ENCODE measurements at places on chromosomes 4 and X. TPM values are rescaled to one million over a fixed set of nuclear protein-coding genes. Genes with fewer than 3 reads are reported as not detected.

Gene GRIA2
- not detected for total RNA-seq

DNA sequence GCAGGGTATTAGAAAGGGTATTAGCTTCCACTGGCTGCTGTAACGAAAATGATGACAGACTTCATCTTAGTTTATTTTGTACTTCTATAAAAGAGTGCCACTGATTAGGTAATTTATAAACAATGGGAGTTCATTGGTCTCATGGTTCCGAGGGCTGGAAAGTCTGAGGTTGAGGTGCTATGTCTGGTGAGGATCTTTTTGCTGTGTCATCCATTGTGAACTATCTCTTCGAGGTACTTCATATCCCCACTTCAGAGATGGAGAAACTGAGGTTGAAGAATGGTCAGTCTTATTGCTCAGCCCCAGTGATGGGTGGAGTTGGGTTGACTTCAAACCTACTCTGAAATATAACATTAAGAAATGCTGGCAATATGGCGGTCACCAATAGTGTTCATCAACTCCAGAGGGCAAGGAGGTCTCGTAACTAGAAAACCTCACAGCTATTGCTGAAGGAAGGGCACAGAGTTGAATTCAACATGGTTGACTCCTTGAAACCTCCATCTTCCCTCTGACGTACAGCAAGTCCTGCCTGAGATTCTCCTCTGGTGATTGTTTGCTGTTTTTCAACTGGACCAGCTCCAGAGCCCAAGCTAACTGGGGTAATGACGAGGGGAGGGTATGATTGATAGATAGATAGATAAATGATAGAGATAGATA lies 53.6 kb upstream of the SHOX start:
- ATAC-seq, result no peak

DNA sequence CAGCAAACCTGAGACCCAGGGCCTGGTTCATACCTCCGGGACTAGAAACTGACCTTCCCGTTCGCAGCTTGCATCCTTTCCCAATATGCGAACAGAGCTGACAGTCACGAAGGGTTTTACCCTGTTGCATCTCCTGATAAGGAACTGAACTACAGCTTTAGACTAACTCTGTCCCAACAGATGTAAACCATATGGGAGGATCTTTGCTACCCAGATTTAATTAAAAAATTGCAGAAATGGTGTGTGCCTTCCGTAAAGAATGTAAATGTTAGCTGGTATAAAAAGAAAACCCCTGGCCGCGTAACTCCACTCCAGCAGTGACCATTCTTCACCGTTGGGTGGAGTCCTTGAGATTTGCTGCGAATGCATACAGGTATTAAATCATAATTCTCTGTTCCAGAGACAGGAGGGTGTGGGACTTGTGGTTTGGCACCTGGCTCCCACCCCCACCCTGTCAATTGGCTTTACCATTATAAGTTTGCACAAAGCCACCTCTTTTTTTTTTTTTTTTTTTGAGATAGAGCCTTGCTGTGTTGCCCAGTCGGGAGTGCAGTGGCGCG lies 40.6 kb upstream of the SORCS2 start:
- ATAC-seq, result no peak

DNA sequence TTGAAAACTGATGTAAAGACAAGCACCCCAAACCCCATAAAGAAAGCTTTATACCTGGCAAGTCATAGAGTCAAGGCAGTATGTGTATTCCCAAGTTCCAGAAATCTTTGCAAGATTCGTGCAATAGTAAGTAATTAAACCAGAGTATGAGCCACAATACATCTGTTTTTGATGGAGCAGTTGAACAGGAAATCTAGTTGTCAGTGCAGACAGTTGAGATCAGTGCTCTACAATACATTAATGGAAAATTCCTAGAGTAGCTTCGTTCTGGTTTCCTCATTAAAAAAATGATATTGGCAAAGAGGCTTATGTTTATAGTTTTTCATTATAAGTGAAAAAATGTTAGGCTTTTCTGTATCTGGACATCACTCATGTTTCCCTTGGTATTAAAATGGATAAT lies 575.3 kb downstream of the TRIML1 start:
- no peak for ATAC-seq

DNA sequence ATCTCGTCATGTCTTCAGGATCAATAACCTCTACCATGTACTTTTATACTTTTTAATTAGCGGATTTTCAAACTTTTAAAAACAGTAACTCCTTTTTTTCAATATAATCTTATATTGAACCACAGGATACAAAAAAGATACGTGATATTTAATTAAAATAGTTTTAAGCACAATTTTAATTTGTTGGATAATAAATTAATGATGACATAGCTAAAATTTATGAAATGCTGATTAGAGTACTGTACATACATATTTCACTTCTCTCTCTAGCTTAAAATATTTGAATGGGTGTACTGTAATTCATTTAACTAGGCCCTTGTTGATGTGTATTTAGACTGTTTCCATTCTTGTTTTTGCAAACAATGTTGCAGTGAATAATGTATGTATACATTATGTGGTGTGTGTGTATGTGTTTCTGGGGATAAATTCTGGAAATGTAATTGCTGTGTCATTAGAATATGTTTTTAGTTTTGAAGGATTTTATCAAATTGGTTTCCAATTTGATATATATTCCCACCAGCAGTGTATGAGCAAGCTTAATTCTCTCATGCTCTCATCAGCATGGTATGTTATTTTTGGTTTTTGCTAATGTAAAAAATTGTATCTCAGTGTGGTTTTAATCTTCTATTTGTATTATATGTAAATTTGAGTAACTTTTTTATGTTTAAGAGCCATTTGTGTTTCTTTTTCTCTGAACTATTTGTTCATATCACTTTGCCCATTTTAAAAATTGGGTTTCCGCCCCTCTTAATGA lies 66.4 kb downstream of the CDKL5 start:
- no peak for ATAC-seq

GRCh38 chrX:4830880-4831557 lies 1117.6 kb upstream of the PRKX start:
- ATAC-seq, result no peak

Gene JADE1
- total RNA-seq, result 27.3 TPM

- ATAC-seq, result no peak
Observed at GRCh38 chr4:38610521-38610920, 53.5 kb upstream of the KLF3 start.

DNA sequence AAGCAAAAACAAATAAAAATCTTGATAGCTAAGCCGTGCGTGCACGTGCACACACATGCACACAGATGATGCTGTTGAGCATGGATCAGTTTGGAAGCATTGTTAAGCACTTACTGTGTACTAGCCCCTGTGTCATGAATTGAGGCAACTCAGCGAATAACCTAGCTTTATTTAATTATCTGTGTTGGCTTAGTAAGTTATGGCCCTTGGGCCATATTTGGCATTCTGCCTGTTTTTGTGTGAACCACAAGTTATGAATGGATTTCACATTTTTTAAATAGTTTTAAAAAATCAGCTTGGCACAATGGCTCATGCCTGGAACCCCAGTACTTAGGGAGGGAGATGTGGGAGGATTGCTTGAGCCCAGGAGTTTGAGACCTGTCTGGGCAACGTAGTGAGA lies 113.6 kb upstream of the CBLL2 start:
- no peak for ATAC-seq

Gene NALF2
- 0.32 TPM for total RNA-seq

Gene SYP
- total RNA-seq, result 53.4 TPM

DNA sequence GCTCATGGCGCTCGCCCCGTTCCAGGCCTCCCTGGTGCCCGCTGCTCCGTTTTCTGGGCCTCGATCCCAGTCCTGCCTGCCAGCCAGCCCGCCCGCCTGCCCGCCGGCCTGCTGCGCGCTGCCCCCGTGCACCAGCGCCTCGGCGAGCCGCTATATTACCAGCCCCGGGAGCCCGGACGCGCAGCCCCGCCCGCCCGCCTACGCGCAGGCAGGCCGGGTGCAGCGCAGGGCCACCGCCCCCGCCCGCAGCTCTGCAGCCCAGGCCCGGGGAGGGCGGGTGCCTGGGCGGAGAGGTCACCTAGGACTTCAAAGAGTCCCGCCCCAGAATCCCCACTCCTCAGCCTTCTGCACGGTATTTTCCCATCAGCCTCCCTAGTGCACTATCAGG lies at the start of gene MAOB:
MAOB (minus strand) TSS at position 157 of the 388 bp plus-strand sequence; CDS start at position 6, 151 bp downstream.
- ATAC-seq, result peak; percentile 43

Gene EXOC1L
- total RNA-seq, result not detected

- ATAC-seq, result no peak
Observed at GRCh38 chr4:103156106-103156505, 42.0 kb downstream of the CENPE start.

Gene SLC26A1
- 0.37 TPM for total RNA-seq

GRCh38 chrX:69919749-69920148 lies 130.0 kb downstream of the AWAT2 start:
- ATAC-seq, result no peak

Gene GRIA3
- not detected for total RNA-seq

DNA sequence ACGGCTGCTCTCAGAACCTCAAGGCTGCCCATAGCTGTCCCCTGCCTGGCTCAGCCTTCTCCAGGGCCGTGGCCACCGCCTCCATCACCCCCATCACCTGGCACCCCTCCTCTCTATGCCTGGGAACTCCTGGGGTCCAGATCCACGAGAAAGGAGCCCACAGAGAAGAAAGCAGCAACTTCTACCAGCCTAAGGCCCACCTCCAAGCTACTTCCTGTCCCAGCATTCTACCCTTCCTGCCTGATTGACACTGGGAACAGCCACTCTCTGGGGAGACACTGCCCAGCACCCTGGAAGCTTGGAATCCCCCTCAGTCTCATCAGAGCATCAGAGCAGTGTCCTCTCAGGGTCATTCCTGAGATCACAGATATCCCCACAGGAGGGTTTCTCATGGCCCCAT lies 36.9 kb upstream of the PROM1 start:
- no peak for ATAC-seq

GRCh38 chrX:134908356-134908755 lies 82.4 kb upstream of the SMIM10 start:
- peak; percentile 42 for ATAC-seq
